ENCODE measurements at places on chromosomes 12 and 14.

DNA sequence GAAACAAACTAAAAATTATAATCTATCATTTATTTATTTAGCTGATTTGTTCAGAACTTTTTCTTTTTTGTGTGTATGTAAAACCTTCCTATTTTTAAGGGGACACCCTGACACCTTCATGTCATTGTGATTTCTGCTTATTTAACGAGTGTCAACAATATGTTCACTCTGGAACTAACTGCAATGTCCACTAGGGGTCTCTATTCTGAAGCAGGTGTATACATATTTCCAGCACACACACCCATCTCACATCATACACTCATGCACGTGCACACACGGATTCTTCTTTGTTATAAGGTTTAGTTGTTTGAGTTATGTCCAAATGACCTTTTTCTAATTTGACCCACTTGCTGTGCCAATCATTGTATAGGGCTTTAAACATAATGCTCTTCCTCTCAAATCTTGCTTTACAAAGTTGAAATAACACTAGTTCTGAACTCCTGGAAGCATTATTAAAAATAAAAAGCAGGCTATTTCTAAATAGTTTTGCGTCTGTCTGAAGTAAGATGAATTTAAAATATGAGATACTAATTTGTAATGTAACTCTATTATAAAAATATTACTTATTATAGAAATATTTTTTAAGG is 15.5 kb downstream of the E2F7 start:
- DNase-seq = no peak

DNA sequence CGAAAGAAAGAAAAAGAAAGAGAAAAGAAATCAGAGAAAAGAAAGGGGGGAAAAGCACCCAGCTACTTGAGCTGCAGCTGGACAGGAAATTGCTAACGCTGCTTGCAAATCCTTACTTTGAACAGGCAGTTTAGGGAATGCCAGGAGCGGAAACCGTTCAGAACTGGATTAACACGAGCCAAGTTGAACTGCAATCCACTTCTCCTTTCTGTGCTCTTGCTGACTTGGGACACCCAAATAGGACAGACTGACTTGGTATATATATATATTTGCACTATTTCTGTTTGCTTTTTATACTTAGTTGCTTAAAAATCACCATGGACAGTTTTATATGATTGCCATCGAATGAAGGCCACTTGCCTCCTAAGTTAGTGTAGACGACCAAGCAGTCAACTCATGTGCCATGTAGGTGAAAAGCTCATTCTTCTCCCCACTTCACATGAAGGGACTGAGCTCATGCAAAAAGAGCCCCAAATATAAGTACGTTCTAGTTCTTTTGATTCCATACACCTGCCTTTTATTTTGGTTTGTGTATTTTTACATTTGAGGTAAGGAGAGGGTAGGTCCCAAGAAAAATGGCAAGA is 5.5 kb downstream of the DUSP6 start:
- no peak for DNase-seq

GRCh38 chr12:24921251-24922038 is 27.5 kb downstream of the BCAT1 start:
- DNase-seq = no peak

DNA sequence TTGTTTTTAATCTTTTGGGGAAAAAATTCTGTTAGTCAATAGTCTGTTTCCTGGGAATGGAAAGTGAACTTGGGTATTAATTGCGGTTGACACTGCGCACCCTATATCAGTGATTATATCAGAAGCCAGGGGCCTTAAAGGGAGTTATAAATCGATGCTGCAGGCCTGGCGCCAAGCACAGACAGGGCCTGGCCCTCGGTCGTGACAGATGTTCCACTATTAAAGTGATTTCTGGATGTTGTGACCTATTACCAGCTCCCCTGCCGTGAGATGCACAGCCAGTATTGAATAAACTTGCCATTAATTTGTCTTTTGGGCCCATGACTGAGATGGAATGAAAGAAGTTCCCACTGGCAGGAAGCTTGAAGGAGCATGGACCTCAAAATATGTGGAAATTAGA is 45.1 kb upstream of the KITLG start:
- DNase-seq = no peak

- DNase-seq = no peak
These were observed 29.5 kb downstream of the SLC25A21 start for GRCh38 chr14:37142835-37143401.

DNA sequence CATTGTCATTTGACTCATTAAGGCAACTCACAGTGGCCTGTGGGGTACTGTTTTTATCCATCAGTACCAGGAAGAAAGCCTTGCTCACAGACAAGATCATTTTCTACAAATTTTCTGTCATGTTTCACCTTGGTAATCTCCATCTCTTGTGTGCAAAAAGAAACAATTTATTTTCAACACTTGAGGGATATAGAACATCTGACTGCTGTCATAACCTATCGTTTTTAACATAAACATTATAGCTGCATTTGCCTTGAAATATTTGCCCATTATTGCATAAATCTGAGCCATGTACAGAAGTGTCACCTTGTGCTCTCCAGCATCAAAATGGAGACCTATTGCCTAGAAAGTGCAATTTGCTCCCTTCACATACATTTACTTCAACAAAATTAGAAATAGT is 300.8 kb downstream of the NPAS3 start:
- DNase-seq = no peak

GRCh38 chr12:59583003-59583712 is 12.7 kb upstream of the SLC16A7 start:
- no peak for DNase-seq

DNA sequence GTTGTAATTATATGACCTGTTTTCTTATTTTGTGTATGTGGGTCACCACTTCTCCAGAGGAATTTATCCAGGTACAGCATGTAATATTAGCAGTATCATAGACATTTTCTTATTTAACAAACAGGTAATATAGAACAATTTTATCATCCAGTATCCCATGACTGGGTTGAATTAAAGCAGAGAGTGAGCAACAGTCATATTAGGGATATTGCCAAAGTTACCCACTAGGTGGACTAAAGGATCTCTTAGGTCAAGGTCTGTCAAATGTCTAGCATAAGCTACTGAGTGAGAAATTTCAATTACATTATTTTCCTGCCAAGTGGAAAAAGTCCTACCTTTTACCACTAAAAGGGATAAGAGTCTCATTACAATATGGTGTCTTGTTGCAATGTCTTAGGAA is 62.1 kb upstream of the TRIM9 start:
- no peak for DNase-seq

GRCh38 chr14:61493239-61493638 is 171.9 kb downstream of the PRKCH start:
- DNase-seq = no peak

DNA sequence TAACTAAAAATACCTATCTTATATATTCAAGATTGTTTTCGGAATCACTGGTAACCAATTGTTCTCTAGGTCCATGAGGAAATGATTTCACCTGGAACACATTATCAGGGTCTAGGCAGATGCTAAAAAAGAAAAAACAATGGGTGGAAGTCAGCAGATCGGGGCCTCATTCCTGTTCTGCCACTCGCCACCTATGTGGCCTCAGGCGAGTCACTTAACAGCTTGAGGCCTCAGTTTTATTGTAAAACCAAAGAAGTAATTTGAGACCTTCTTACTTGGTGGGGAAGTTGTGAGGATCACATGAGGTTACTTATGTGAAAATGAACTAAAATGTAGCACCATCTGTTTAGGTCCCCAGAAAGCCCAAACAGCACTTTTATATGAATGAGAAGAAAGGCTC is 6.2 kb upstream of the RNASE10 start:
- DNase-seq = no peak

DNA sequence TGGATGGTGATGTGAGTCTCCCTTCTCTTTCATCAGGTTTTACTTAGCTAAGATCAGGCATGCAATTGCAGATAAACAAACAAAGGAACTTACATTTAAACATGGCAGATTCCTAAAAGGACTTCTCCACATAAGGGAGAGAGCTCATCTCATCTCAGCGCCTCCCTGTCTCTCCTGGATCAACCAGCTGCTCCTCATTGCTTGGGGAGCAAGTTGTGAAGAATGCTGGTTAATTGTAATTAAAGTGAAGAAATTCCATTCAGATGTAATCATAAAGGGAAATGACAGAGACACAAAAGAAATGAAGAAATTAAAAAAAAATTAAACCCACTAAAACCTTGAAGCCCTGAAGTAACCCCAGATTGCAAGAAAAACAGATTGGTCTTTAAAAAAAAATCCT is 104.4 kb upstream of the DIO2 start:
- no peak for DNase-seq

GRCh38 chr12:57055824-57056223 is 5.9 kb upstream of the MYO1A start:
- DNase-seq = no peak

- DNase-seq = no peak
These were observed 33.3 kb downstream of the HEATR5A start for GRCh38 chr14:31387091-31387490.

- no peak for DNase-seq
These were observed 19.5 kb downstream of the CCDC88C start for GRCh38 chr14:91397965-91398591.

DNA sequence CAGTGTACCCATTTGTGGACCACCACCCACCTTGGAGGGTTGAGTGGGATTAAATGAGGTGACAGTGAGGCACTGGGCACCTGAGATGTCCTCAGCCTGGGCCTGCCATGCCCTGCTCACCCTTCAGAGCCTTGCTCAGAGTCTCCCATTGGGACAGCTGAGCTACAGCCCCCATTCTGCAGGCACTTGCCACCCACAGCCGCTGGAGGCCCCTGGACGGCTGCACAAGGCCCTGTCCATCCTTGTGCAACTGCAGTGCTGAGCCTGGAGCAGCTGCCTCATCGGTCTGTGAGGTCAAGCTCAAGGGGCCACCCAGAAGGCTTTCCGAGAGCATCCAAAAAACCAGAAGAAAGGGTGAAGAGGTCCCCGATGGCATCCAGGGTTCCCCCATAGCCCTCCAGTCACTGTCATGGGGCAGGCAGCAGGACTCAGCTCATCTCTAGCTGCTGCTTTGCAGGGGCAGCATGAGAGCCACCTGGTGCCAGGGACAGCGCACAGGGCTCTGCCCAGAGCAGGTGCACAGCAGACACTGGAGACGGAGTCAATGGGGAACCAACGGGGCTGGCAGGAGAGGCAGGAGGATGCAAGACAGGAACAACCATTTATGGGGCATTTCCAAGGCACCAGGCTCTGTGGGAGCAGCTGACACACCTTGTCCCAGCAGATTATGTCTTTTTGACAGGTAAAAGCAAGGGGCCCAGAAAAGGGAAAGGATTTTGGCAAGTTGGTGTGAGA is 84.6 kb downstream of the ARL6IP4 start:
- no peak for DNase-seq

GRCh38 chr12:104154286-104154685 is 16.3 kb upstream of the NFYB start:
- no peak for DNase-seq

DNA sequence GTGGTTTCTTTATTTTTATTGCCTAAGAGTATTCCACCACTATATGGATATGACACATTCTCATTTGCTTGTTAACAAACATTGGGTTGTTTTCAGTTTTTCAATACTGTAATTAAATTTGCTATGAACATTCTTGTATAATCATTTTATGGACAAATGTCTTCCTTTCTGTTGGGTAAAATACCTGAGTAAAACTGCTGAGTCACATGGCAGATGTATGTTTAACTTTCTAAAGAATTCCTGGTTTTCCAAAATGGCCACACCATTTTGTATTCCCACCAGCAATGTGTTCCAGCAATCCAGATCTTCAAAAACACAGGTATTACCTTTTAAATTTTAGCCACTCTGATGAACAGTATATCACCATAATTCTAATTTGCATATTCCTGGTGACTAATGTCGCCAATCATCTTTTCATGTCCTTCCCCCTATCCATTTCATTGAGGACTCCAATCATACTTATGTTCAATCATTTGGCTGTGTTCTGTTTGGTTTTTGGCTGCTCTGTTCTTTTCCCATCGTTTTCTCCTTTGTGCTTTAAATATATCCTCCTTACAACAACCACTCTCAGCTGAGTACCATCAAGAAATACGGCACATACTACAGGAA is 36.0 kb downstream of the CDK17 start:
- no peak for DNase-seq

DNA sequence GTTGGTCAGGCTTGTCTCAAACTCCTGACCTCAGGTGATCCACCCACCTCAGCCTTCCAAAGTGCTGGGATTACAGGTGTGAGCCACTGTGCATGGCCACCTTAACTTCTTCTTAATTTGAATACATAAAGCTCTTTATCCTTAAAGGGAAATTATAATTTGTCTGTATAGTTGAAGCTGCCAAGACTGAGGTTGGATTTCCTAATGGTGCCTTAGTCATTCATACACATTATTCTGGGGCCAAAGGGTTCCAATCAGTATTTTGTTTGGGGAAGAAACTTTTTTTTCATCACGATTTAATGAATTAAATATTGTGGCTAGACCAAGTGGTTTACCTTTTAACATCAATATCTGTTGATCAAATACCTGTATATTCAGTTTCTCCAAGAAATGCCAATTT is 135.9 kb downstream of the SYT1 start:
- DNase-seq = no peak

GRCh38 chr12:130162267-130162666 is at the start of gene FZD10:
Gene FZD10 (plus strand): TSS chr12:130162464. CDS start chr12:130162943, 479 bp downstream.
- peak; percentile 26 for DNase-seq

DNA sequence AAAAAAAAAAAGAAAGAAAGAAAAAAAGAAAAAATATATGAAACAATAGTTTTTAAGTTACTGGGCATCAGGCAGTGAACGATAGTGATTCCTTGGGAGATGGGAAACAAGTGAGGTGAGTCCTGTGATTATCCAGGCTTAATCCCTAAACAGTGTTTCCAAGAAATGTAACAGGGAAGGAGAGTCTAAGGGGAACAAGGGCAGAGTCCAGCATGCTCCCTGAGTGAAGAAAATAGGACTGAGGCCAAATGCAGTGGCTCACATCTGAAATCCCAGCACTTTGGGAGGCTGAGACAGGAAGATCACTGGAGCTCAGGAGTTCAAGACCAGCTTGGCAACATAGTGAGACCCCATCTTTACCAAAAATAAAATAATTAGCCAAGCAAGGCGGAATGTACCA is 40.7 kb downstream of the R3HDM2 start:
- DNase-seq = no peak

DNA sequence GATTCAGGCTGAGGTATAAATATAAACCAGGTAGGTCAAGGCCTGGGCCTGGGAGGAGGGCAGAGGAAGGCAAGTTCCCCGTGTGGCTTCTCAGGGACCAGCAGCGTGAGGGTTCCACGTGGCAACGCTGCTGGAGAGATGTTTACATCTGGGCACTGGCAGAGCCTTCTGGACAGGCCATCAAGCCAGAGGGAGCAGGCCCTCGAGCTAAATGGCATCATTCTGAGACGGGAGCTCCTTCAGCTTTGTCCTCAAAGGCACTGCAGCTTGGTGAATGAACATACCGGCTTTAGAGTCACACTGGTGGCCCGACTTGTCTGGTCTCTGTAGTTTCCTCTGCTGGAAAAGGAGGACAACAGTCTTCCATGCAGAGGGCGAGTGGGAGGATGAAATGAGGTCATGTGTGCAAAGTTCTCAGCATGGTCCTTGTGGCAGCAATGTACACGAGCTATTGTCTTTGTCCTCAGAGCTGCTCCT is 231.3 kb downstream of the ZFP36L1 start:
- no peak for DNase-seq

- DNase-seq = no peak
These were observed 125.1 kb upstream of the TBX3 start for GRCh38 chr12:114809097-114809496.

GRCh38 chr12:80798281-80798680 is 81.6 kb downstream of the MYF5 start:
- DNase-seq = no peak
